ENCODE measurements at places on chromosomes 5 and 9.

GRCh38 chr9:112245126-112245525 lies 70.0 kb upstream of the SUSD1 start:
- DNase-seq = no peak

DNA sequence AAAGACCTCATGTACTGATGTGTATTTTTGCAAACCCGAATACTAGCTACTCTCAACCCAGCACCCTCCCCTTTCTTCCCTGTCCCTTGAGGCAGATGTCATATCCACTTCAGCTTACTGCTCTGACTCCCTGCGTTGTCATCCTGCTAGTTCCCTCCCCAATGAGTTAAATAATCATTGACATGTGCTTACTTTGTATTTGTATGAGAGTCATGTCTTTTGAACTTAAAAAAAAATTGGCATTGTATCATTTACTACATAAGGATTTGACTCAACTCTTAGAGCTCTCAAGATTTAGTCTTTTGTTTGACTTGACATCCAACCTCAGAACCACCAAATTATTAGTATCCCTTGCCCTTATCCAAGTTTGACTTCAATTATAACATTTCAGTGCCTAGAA lies 219.7 kb upstream of the TUT7 start:
- DNase-seq = no peak

GRCh38 chr5:132054031-132054696 lies 6.3 kb upstream of the IL3 start:
- no peak for DNase-seq

GRCh38 chr5:179495906-179496455 lies 54.4 kb upstream of the RUFY1 start:
- DNase-seq = no peak

GRCh38 chr5:10550222-10550995 lies 13.5 kb upstream of the ANKRD33B start:
- no peak for DNase-seq

- no peak for DNase-seq
Observed at GRCh38 chr9:22035591-22036011, 26.5 kb upstream of the CDKN2B start.

GRCh38 chr9:106441283-106441682 lies 421.7 kb upstream of the ZNF462 start:
- DNase-seq = no peak

DNA sequence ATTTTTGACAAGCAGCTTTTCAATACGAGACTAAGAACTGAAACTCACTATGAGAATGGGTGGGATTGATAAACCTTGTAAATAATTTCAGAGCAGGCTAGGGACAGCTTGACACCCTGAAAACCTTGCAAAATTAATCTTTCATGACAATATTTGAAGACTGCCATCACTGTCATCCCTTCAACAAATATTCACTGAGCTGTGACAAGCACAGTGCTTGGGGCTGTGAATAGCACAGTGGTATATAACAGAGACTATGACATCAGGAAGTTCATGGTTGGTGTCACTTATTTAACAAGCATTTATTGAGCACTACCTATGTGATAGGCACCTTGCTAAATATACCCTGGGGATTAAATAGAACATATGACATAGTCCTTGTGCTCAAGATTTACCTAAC lies 741.0 kb upstream of the RIOK2 start:
- DNase-seq = no peak

- DNase-seq = no peak
Observed at GRCh38 chr5:6583049-6583880, 49.6 kb downstream of the NSUN2 start.

DNA sequence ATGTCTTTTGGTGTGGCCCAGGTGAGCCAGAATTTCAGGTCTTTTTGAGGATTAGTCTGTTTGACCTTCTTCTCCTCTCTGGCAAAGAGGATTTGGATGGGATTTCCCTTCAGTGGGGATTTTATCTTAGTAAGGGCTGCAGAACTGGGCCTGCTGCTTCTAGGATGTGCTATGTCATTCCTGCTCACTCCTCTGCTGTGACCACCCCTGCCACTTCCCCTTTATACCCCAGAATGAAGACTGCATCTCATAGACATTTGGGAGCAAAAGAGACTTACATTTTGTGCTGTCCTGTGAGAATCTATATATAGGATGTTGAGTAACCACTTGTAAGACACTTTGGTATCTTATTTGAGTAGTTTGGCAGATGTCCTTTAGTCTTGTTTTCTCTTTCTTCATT lies 76.2 kb downstream of the ARHGAP26 start:
- DNase-seq = no peak

DNA sequence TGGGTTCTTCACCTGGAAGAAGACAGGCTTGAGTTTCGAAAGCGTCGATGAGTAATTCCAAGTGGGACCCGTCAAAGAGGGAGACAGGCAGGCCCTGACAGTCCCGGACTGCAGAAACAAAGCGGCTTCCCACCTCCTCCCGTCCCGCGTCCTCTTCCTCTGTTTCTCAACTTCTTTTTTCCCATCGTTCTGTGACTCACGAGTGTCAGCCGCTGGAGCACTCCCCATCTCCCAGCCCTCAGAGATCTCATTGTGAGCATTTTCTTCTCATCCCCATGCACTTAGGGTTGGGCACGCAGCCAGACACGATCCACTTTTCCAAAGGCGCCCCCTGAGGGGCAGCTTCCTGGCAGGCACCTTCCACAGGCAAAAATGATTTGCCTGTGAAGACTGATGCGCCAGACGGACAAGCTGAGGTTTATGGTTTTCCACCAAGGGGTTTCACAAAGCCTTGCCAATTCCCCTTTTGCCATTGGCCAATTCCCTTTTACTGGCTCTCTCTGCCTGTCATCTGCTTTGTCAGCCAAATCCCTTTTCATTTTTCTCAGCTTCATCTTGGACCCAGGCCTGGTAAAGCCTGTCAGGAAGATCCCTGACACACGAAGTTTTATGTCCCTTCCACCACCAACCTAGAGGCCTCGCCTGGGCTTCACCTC lies 86.5 kb upstream of the ANKRD55 start:
- DNase-seq = no peak

GRCh38 chr5:141799507-141800167 lies 78.6 kb downstream of the PCDH1 start:
- no peak for DNase-seq

DNA sequence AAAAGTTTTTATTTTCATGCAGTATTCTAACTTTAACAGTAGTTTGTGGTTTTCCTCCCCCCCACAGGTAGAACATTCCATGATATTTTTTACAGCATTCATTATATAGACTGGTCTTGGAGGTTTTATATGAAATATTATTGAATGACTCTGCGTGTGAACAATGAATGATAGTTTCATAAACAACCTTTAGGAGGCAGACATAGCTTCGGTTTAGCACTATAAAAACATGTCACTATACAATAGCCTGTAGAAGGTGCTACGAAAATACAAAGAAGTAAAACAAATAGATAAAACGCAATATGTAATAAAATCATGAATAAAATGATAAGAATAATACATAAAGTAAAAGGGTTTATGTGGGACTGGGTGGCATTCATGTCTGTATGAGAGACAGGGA lies 8.5 kb downstream of the KLF4 start:
- no peak for DNase-seq

DNA sequence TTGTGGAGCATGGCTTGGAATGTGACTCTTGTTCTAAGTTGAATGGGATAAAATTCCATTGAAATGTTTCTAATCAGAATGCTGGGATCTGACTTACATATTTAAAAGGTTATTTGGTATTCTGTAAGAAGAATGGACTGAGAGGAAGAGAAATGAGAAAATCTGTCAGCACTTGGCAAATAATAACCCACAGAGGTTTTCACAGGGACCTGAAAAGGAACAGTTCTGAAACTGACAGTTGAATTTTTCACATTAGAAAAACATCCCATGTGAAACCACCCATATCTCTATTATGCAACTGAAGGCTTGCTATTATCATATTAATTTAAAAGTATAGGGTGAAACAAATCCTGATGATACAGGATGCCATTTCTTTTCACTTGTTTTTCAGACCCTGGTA lies 302.7 kb downstream of the EPB41L4A start:
- no peak for DNase-seq

GRCh38 chr5:138336952-138337684 lies 948 bp upstream of the FAM53C start:
- no peak for DNase-seq

GRCh38 chr5:181170996-181171395 lies 23.6 kb downstream of the OR2V2 start:
- no peak for DNase-seq

DNA sequence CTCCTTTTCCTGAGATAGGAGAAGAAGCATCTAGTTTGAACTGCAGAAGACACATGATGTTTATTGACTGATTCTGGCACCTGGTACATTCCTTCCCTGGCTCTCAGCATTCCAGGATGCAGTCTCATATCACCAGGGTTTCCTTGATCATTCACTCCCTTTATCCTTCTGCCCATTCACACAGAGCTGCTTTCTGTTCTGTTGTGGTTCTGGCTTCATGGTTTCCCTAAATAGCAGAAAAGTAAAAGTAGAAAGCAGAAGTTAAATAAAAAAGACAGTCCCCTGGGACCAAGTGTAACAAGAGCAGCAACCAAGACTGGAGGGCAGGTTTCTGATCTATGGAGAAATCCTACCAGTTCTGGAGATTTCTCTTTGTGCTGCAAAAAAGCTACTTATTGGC lies 3.2 kb downstream of the IFNA8 start:
- DNase-seq = no peak

Data from stimulated activated CD4-positive, alpha-beta T cell treated with anti-CD3 and anti-CD28 coated beads, Interleukin-15, amount 100 ng/mL, for 48 hours (primary cell).